Kasumi-1 (cell line): ENCODE measurements at places on chromosomes 6 and 20.

DNA sequence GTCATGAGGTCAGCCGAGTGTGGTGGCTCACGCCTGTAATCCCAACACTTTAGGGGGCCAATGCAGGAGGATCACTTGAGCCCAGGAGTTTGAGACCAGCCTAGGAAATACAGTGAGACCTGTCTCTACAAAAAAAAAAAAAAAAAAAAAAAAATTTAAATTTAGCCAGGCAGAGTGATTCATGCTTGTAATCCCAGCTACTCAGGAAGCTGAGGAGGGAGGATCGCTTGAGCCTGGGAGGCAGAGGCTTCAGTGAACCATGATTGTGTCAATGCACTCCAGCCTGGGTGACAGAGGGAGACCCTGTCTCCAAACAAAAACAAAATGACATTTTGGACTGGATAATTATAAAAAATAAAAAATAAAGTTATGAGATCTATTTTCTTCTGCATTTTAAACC, 56.2 kb downstream of the ADGRF1 start:
- DNase-seq, result no peak

DNA sequence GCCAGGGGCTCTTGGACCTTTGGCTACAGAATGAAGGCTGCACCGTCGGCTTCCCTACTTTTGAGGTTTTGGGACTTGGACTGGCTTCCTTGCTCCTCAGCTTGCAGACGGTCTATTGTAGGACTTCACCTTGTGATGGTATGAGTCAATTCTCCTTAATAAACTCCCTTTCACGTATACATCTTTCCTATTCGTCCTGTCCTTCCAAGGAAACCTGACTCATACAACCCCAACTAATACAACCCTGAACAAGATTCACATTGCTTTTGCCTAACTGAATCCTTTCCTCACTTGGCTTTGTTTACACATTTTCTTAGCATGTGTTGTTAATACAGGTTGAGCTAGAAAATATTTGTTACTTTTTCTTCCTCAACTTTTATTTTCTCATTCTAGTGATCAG, 21.9 kb downstream of the TBXT start:
- no peak for DNase-seq

GRCh38 chr6:128067446-128068118, 166.7 kb upstream of the THEMIS start:
- no peak for DNase-seq

- peak; percentile 20 for DNase-seq
Observed at GRCh38 chr20:24378661-24379483, 90.6 kb upstream of the SYNDIG1 start.

DNA sequence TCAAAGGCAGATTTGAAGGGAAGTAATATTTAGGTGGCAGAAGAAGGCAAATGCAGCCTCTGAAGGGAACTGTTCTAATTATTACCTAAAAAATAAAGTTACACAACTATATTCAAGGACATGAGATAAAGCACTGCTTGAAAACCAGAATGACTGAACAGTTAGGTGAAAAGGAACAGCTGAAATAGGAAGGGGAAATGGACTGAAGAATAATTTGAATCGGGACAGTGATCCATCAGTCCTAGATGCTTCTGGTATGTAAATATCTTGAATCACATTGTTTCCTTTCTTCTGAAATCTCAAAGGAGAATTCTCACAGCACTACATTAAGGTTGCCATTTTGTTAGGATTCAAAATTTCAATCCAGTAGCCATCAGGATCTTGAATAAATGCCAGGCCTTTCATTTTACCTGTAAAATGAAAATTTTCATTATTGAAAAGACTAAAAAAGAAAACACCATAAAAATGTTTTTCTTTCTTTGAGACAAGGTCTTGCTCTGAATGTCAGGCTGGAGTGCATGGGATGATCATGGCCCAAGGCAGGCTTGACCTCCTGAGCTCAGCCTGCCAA, 25.9 kb downstream of the GLO1 start:
- DNase-seq, result no peak

DNA sequence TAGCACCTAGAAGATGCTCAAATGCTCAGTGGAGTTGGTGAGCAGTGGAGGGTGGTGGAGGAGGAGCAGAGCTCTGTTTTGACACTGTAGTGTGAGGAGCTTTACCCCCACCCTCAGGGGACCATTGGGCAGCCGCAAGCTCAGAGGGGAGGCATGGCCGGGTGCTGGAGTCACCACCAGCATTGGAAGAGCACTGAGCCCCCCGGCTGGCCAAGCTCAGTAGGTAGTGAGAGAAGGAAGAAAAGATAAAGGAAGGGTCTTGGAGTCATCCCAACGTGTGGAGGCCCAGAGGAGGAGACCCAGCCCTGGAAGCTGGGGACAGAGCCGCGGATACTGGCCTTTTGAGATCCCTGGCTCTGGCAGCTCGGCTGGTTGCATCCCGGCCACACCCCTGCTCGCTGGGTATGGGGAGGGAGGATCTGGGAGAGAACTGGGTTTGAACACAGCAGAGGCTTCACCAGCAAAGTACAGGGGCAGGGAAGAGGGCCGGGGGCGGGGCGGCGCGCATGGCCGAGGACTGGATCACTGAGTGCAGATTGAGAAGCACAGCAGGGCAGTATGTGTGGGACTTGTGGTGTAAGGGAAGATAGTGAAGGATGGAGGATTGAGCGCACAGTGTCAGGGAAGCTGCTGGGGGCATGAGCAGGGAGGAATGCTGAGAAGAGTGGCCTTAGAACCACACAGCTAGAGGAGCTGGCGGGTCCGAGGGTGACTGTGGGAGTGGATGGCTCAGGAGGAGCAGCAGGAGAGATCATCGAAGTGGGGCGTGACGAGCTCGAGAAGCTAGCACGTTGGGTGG, 24.4 kb downstream of the SYNDIG1 start:
- no peak for DNase-seq

DNA sequence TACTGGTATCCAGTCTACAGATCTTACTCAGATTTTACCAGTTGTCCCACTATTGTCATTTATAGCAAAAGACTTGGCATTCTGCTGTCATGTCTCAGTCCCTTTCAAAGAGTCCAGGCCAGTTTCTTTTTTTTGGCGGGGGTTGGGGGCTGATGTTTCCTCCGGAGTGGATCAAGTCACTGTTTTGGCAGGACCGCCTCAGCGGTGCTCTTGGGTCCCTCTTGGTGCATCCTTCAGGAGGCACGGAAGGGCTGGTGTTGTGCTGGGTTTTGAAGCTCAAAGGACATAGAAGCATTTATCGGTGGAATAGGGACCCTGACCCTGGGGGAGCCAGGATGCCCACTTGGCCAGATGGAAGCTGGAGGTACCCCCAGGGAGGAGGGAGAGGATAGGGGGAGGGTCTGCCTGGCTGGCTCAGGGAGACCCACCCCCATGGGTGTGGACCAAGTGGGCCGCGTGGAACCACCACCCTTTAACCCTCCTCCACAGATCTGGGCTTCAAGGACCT, 10.8 kb downstream of the RBCK1 start:
- DNase-seq, result no peak

GRCh38 chr6:155216312-155217046, 47.3 kb upstream of the CLDN20 start:
- no peak for DNase-seq

- DNase-seq, result no peak
Observed at GRCh38 chr20:37693242-37693634, 592 bp upstream of the CTNNBL1 start.

DNA sequence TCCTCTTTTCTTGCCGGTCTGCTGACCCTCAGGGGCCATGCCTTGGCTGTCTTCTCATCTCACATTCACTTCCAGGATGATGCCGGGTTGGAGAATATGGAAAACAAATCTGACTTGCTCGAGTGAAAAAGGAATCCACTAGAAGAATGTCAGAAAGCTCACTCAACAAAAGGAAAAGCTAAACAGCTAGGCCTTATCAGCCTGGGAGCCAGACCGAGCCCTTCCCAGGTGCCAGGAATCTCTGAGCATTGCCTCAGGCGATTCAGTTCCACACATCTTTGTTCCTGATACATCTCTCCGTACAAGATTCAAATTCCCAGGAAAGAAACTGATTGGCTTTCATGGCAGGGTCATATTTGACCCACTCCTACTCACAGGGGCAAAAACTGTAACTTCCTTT, 9.2 kb upstream of the OSER1 start:
- DNase-seq, result no peak

DNA sequence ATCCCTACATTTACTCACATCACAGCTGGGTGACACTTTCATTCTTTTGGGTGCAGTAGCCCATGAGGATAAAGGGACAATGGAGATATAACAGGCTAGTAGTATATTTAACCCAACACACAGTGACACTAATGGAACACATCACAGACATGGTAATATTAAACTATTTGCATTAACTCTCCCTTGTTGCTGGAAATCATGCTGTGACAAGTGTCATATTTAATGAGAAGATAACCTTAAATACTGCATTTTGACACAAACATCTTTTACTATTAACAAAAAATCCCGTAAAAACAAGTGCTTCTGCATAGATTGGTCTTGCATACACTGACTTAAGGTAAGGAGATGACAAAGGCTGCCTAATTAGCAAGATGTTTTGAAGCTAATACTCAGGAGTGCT, 45.5 kb downstream of the CNR1 start:
- DNase-seq, result no peak

- no peak for DNase-seq
Observed at GRCh38 chr6:6090861-6091607, 84.3 kb upstream of the NRN1 start.

GRCh38 chr6:141580988-141581552, 551.7 kb upstream of the GJE1 start:
- no peak for DNase-seq

DNA sequence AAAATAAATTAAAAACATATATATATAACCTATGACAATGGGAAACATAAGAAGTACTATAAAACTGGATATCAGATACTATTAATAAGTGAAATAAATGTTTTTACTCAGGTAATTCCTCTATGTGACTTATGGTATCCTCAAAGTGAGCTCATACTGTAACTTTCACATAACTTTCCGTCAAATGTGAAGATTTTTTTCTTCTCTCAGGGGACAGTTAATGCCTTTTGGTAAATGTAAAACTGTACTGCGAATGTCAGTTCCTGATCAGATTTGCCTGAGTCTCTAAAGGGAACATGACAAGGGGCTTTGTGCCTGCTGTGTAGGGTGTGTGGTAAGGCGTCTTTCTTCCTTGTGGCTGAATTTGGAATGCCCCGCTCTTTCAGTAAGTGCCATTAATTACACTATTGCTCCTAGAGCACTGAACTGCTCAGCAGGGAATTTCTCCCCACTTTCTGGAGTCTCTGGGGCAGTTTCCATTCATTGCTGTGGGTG, 271.8 kb downstream of the PRL start:
- peak; percentile 51 for DNase-seq
